ENCODE measurements at places on chromosomes 3 and 15. TPM values are rescaled to one million over a fixed set of nuclear protein-coding genes. Genes with fewer than 3 reads are reported as not detected.

Gene THPO
- 1.2 TPM for total RNA-seq

Gene DISP2
- total RNA-seq: 2.1 TPM

DNA sequence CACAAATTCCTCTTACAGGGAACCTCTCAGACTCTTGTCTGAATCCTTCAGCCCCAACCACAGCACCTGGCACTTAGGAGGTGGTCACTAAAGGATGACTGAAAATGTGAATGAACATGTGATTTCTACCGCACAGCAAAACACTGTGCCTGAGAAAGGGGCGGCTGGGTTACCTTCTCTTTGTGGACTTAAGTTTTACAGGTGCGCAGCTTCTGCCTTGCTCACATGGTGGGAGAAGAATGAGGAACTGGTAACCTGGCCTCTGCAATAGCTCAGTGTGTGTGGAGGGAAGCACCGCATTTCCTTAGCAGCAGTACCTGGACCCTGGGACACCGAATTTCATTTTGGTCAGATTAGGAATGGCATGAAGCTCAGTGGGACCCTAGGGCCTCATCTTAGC lies 9.8 kb upstream of the ETV5 start:
- DNase-seq: no peak

GRCh38 chr3:131925571-131925970 lies 109.2 kb downstream of the CPNE4 start:
- no peak for DNase-seq

DNA sequence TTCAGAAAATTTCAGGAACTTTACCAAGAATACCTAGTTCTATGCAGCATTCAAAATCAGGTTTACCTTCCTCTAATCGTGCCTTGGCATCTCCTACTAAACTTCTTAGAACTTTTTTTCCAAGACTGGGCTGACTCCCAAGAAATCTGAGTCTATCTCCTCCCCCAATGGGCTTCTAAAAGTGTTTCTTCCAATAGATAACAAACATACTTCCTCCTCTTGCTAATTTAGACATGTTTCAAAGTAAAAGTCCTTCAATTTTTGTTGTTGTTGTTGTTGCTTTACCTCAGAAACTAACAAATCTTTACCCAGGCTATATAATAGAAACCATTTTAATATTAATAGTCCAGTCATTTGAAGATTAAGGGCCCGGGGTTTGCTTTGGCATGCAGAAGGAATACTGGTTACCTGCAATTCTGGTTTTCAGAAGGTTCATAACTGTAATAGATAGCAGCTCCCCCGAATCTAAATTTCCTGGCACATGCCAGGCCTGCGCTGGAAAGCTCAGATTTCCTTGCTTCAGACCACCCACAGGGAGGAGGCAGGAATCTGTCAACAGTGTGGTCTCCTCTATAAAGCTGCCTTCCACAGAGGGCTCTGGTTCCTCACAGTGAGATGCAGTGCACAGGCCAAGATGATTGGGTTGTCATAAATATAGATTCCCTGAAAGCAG lies 188.7 kb downstream of the THRB start:
- DNase-seq: no peak

DNA sequence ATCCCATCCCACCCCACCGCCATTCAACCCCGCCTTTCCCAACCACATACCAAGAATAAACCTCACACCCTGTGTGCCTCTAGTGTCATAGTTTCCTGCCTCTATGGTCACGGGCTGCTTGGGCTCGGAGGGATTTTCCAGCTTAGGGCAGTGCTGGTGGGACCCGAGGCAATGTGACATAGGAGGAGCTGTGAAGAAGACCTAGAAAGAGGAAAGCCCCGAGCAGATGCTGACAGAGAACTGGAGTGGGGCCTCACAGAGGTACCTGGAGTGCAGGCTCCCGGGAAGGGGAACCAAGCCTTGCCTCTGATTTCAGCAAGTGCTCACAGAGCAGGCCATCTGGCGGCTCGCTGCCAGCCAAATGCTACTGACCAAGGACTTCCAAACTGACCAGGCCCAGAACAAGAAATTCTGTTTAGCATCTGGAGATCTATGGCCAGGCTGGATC lies 27.5 kb downstream of the BHLHE40 start:
- no peak for DNase-seq

Data from sciatic nerve (tissue), 2 donors.